Activated CD8-positive, alpha-beta memory T cell treated with anti-CD3 and anti-CD28 coated beads for 48 hours (primary cell): ENCODE measurements at places on chromosomes 6 and 20.

DNA sequence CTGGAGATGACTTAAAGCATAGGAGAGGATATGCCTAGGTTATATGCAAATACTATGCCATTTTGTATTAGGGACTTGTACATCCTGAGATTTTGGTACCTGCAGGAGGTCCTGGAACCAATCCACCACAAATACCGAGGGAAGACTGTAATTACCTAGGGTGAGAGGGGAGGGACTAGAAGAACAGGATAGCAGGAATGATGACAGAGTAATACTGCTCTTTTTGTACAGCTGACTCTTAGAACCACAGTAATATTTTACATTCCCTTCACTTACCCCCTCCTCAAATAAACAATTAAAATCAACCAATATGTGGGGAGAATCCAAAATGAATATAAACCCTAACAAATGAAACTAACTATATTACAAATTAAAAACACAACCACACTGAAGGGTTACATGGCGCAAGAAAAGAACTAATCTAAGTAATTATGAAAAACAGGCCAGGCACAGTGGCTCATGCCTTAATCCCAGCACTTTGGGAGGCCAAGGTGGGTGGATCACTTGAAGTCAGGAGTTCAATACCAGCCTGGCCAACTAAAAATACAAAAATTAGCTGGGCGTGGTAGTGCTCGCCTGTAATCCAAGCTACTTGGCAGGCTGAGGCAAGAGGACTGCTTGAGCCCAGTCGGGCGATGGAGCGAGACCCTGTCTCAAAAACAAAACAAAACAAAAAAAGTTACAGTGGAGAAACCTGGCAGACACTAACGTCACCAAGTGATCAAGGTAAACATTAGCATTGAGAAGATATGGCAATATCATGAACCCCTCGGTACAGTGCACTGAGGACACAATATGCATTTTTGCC is 37.1 kb downstream of the MAP1LC3A start:
- DNase-seq: no peak

DNA sequence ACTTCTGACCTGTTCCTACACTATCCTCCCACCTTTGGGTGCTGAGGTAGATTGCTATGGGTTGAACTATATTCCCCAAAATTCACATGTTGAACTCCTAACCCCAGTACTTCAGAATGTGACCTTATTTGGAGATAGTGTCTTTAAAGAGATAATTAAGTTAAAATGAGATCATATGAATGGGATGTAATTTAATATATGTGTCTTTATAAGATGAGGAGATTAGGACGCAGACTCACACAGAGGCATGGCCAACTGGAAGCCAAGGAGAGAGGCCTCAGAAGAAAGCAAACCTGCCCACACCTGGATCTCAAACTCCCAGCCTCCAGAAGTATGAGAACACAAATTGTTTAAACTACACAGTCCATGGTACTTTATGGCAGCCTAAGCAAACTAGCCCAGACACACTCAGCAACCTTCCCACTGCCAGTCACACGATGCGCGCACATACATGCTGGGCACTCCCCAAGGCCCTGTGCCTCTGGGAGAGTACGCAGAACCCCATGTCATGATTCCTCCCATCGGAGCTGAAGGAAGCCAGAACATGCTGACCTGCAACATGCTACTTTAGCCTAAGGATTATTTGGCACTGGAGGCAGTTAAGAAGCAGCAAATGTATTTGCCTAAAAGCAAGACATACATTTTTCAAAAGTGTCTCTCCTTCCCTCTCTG is 8.9 kb upstream of the SLC22A1 start:
- DNase-seq: no peak

DNA sequence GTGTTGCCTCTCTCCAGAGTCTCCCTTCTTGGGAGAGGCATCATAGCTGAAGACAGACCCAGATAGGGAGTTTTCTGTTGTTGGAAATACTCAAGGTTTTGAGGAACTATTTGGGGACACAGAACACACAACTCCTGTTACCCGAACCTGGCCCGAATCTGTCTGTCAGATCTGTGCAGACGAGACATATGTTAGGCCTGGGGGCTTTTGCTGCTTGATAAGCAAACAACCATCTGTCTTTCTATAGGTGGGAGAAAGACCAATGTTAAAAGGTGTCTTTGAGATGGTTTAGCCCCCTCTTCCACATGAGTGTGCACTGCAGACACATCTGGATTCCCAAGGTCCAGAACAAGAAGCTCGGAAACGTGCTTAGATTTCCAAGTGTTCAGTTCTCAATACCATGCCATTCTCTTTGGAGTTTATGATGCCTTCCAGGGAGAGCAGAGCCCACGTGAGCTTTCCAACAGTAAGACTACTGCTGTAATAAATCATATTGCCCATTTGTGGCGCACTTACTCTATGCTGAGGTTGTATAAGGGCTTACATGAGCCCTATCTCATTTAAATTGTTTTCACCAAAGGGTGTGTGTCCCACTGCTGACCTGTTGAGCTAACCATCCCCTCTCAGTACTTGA is 3.8 kb upstream of the STX16 start:
- DNase-seq: no peak

DNA sequence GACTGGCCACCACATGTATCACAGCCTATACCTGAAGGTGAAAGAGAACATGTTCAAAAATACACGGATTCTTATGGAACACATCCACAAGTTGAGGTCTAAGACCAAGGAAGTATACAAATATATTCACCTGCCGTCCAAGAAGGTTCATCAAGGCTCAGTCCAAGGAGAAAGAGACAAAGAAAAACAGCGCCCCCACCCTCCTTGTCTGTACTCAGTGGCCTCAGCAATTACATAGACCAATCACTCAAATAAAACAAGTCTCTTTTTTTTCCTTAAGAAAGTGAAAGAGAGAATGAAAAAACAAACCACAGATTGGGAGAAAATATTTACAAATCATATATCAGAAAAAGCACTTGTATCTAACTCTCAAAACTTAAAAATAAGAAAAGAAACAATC is 19.5 kb downstream of the CPXM1 start:
- DNase-seq: no peak
